ENCODE measurements at places on chromosomes 5 and 9. TPM values are rescaled to one million over a fixed set of nuclear protein-coding genes. Genes with fewer than 3 reads are reported as not detected.

Gene EGFLAM
- not detected for total RNA-seq

Gene PCDHA9
- not detected for total RNA-seq

Gene GNE
- 11.6 TPM for total RNA-seq

Gene SLC31A1
- 18.3 TPM for total RNA-seq

Gene RELL2
- total RNA-seq = 31.4 TPM

Gene MEGF9
- 3.2 TPM for total RNA-seq

Gene SPATA9
- total RNA-seq = not detected

Gene LEAP2
- 3.5 TPM for total RNA-seq

Gene PCDHGA8
- total RNA-seq = not detected

Gene PCDHB10
- total RNA-seq = not detected

Gene DND1
- 2.9 TPM for total RNA-seq

Gene ROPN1L
- not detected for total RNA-seq

Gene GARNL3
- total RNA-seq = 3.8 TPM

Gene OSMR
- not detected for total RNA-seq

Gene SYK
- total RNA-seq = 0.56 TPM

Gene CCDC152
- total RNA-seq = 10.1 TPM

Gene PALM2AKAP2
- not detected for total RNA-seq

Gene GNA14
- not detected for total RNA-seq

Gene LCN15
- total RNA-seq = not detected

Gene COL15A1
- not detected for total RNA-seq

Gene ECM2
- total RNA-seq = not detected

Gene SLC6A19
- not detected for total RNA-seq

Gene BARHL1
- not detected for total RNA-seq

Gene SPINK7
- total RNA-seq = not detected

Gene ANKRD34B
- not detected for total RNA-seq

Gene GABRB2
- not detected for total RNA-seq

Gene SLCO6A1
- not detected for total RNA-seq

Gene NR2F1-AS1
- total RNA-seq = not detected

Gene PCDHB4
- total RNA-seq = not detected

Gene CMYA5
- total RNA-seq = 0.16 TPM

Gene SLC6A7
- total RNA-seq = not detected

Gene ANAPC2
- 38.6 TPM for total RNA-seq

Gene CARD9
- total RNA-seq = 7.1 TPM

Gene NR3C1
- 55.6 TPM for total RNA-seq

Gene PAEP
- not detected for total RNA-seq

Gene GGTA1
- not detected for total RNA-seq

Gene SLC6A3
- not detected for total RNA-seq

Gene CDC37L1
- 10.2 TPM for total RNA-seq

Gene MSMP
- 0.59 TPM for total RNA-seq

Gene KIF24
- total RNA-seq = 5.8 TPM

Gene NR4A3
- total RNA-seq = 112 TPM

Gene CACNA1B
- total RNA-seq = not detected

Gene TSSK1B
- not detected for total RNA-seq

Gene AHRR
- total RNA-seq = 27.9 TPM

Gene SLC46A2
- total RNA-seq = not detected

Gene SPATA31A3
- total RNA-seq = not detected

Gene GLE1
- total RNA-seq = 46.8 TPM

Gene DOCK8
- 163 TPM for total RNA-seq

Gene GALNT12
- total RNA-seq = 12.8 TPM
